Omental fat pad (tissue), 4 donors: ENCODE measurements at places on chromosomes 3 and 15.

GRCh38 chr3:62255758-62256157 lies 117.6 kb downstream of the FEZF2 start:
- DNase-seq = no peak

DNA sequence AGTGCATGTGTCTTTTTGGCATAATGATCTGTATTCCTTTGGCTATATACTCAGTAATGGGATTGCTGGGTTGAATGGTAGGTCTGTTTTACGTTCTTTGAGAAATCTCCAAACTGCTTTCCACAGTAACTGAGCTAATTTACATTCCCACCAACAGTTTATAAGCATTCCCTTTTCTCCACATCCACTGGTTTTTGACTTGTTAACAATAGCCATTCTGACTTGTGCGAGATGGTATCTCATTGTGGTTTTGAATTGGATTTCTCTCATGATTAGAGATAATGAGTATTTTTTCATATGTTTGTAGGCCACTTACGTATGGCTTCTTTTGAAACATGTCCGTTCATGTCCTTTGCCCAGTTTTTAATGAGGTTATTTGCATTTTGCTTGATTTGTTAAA lies 117.7 kb downstream of the CHCHD4 start:
- no peak for DNase-seq

GRCh38 chr15:42359985-42360384 lies 684 bp downstream of the CAPN3 start:
- DNase-seq = no peak

DNA sequence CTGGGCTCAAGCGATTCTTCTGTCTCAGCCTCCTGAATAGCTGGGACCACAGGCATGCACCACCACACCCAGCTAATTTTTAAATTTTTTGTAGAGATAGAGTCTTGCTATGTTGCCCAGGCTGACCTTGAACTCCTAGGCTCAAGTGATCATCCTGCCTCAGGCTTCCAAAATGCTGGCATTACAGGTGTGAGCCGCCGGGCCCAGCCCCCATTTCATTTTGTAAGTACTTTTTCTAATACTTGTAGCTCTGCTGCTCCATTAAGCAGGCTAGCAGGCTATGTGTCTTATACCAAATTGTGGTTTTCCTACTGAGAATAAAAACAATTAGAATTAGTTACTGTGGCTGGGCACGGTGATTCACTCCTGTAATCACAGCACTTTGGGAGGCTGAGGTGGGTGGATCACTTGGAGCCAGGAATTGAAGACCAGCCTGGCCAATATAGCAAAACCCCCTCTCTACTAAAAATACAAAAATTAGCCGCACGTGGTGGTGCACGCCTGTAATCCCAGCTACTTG lies 22.4 kb downstream of the NIPA1 start:
- no peak for DNase-seq

DNA sequence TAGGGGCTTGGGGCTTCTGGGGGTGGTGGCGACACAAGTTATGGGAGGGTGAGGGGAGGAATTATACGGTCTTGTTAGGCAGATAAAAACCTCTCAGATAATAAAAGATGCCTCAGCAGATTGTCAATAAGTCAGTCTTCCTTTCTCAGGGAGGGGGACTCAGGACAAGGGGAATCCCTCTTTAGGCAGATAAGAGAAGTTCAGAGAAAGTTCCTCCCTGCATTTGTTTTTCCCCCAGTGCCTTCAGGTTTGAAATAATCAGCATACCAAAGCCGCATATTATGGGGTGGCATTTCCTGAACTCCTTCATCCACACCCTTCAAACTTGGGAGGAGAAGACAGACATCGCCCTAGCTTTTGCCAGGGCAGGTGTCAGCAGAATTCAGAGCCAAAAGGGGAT lies 8.5 kb downstream of the PPCDC start:
- no peak for DNase-seq

DNA sequence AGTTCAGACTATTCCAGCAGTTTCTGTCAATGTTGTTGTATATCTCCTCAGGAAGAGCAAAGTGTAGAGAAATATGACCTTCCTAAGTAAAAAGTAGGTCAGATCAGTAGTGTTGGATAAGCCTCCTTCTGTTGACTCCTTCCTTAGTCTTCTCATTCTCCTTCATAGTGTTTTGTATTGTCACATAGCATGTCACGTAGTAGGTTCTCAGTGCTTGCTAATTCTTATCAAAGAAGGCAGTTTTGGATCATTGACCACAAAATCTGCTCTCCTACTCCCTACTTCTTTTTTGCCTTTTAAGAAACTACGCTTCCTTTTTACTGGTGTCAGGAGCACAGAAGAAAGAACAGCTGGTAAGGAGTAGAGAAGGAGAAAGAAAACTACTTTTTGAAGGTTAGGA lies 1.0 kb upstream of the MGA start:
- DNase-seq = no peak

- no peak for DNase-seq
Measured at GRCh38 chr15:80070840-80071239, 11.4 kb downstream of the ZFAND6 start.

DNA sequence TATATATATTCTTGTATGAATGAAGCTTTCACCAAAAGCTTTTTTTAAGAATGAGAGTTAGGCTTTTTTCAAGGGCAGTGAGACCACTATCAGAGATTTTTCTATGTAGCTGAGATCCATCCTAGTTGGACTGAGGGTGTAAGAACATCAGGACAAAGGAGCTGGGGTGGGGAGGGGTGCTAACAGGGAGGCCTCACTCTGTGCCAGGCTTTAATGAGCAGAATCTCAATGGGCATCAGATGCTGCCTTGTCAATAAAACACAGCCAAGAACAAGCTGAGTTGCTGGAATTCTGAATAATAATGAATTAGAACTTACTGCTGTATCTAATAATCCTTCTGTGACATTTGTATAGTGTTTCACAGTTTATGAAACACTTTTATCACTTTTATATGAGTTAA lies 41.4 kb upstream of the USP3 start:
- no peak for DNase-seq

DNA sequence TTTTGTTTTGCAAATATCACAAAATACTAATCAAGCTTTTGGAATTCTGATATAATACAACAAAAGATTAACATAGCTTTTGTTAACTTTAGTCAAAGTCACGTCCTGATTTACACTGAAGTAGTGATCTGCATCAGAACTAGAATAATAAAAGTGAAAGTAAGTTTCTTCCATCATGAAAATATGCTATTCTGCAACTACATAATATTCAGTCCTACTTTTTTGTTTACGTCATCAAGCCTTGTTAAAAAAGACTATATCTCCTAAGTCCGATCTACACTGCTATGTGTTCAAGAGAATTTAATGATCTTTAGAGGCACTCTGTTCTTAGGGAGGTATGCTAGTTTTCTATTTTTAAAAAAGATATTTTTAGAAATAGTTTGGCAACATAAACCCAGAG lies 330.1 kb downstream of the ARPP21 start:
- DNase-seq = no peak

DNA sequence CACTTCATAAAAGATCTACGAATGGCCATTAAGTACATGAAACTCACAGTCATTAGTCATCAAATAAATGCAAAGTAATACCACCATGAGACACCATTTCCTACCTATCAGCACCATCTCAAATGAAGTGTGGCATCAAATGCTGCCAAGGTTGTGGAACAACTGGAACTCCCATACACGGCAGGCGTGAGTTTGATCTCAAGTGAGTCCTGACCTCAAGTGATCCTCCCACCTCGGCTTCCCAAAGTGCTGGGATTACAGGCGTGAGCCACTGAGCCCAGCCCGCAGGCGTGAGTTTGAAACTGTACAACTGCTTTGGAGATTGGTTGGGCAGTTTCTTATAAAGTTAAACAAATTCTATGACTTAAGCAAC lies 28.8 kb upstream of the HDAC11 start:
- DNase-seq = no peak

GRCh38 chr3:139653582-139653981 lies 24.2 kb downstream of the NMNAT3 start:
- no peak for DNase-seq

GRCh38 chr3:130609166-130609979 lies 92.4 kb downstream of the COL6A6 start:
- DNase-seq = no peak

DNA sequence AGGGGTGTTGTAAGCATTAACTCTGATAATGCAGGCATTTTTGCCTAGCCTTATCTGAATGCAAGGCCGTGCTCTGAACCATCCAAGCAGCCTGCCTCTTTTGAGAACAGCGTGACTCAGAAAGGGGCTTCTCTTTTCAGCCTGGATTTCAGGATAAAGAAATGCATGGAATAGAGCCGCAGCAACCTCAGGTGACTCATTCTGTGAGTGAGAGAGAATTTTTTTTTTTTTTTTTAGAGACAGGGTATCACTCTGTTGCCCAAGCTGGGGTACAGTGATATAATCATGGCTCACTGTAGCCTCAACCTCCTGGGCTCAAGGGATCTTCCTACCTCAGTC lies 20.6 kb upstream of the PDE8A start:
- DNase-seq = no peak

DNA sequence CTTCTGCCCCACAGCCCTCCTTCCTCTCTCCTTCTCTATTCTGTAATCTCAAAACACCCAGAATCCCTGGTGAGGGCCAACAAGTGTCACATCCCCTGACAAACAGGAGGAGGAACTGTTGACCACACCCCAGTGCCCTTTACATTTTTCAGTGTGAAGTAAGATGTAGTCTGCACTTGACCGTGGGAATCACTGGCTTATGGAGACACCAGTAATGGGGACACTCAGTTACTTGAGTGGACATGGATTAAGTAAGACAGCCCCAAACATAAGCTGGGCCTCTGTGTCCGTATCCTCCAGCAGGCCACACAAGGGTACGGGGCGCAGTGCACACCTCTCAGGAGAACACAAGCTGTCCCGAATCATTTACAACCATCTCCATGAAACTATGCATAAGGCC lies 28.4 kb upstream of the LIMD1 start:
- no peak for DNase-seq

DNA sequence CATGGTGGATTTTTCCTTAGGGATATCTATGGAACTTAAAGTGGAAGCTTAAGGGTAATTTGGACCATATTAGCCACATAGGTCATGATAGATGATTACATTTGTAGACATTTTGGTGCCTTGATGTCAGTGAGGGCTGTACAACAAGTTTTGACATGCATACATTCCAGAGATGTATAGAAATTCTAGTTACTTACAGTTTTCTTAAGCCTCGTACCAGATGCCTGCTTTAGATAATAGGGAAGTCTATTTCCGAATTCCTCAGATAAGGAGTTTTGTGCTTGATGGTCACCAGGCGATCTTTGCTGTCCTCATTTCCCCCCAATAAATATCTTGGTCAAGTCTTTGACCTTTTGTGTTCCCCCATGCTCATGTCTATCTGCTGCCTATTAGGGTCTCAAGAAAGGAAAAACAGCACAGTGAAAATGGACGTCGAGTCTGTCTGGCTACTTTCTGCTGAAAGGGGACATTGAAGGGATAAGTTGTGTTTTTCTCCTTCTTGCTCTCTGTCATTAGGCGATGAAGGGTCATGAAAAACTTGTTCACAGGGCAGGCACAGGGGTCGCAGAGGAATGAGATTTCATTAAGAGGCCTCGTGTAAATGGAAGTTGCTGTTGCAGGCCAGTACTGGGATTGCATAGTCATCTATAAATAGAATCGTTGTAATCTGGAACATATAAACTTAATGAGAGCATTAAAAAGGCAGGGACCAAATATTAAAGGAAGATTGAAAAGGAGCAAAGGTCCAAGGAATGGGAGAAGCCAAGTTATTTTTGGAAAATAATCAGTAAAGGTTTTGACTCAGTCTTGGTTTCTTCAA lies 20.0 kb upstream of the SENP7 start:
- no peak for DNase-seq

DNA sequence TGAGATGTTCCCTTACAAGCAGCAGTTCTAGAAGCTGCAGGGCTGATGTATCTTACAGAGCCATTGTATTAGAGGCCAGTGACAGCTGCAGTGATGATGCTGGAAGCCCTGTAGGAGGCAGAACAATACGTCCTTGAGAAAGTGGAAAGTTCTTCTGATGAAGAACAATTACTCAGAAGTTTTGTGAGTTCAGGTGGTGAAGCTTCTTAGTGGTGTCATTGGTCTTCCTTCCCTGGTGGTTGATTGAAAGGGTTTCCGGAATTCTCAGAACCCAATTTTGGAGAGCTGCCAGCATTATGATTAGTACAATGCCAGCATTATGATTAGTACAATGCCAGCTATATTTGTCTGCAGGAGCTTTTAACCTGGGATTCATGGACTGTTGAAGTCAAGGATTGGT lies 356.4 kb downstream of the MFSD1 start:
- no peak for DNase-seq

DNA sequence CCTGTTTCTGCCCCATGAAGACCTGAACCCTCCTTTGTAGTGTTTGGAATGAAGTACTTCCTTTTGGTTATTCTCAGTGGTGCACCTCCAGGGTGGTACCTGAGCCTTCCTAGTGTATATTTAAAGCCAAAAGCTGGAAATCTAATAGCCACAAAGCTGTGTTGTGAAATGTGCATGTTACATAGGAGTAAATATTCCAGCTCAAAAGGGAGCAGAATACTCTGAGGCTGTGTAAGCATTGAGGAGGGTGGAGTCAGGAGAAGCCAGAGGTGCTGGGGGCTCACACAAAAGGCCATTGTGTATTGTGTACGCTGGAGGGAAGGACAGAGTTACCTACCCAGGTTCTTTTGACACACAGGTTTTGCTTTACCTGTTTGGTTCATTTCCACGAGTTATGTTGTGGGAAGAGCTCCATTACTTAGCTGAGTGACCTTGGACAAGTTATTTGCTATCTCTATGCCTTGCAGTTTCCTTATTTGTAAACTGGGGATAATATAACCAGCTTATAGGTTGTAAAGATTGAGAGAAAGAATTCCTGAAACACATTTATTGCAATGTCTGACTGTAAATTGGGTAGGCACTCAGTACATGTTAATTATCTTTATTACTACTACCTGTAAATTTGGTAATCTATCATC lies 24.7 kb downstream of the GPR171 start:
- DNase-seq = no peak

DNA sequence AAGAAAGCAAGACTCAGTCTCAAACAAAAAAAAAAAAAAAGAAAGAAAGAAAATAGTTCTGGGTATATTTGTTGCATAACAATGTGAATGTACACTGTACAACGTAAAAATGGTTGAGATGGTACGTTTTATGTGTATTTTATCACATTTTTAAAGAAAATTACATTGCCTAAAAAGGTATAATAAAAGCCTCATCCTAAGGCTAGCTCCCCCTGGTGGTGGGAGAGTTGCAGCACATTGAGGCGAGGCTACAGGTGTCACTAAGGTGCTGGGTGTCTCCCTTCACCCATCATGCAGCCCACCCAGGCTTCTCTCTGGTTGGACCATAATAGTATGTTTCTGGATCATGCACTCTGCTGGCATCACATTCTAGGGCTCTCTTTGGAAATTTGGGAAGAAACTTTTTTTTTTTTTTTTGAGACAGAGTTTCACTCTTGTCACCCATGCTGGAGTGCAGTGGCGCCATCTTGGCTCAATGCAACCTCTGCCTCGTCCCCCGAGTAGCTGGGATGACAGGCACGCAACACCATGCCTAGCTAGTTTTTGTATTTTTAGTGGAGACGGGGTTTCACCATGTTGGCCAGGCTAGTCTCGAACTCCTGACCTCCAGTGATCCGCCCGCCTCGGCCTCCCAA lies 12.4 kb upstream of the RAB11A start:
- peak; percentile 81 for DNase-seq
